ENCODE measurements at places on chromosomes 7 and 10.

DNA sequence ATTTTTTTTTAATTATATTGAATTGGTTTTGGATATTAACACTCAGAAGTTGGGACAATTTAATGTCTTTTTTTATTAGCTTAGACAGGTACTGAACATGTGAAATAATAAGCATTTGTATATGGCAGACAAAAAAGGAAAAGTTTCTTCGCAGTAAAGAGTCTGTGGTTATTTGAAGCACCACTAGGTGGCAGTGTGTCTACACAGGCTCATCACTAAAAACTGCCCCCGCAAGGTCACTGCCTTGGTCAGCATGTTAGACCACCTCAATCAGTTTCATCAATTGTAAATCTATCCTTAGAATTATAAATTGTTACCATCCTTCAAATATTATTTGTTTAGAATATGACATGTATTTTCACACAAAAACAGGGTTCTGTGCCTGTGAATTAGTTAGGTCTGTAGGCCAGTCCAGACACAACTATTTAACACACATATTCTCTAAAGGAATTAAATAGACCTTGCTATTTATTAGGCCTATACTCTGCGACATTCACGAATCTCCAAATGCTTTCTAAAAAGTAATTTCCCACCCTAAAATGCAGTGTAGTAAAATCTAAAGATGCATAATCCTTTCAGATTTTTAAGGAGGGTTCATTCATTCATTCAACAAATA, 17.0 kb downstream of the PNLIPRP3 start:
- peak; percentile 22 for DNase-seq

DNA sequence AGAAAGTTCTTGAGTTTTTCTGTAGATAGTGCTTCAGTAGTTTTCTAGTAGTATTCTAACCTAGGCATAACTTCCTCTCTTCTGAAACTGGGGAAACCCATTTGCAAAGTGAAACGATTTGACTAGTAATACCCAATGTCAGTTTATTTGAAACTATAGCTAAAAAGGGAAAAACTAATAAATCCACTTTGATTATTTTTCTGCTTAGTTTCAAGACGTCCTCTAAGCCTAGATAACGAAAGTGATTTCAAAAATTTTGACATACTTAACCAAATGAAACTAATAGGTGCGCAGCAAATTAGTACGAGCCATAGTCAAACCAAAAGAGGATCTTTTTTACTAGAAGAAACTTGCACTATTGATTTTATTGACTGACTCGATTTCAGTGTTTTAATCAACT, 9.8 kb upstream of the SP8 start:
- no peak for DNase-seq

- DNase-seq = no peak
Measured at GRCh38 chr7:66913118-66914037, 7.6 kb upstream of the TMEM248 start.

DNA sequence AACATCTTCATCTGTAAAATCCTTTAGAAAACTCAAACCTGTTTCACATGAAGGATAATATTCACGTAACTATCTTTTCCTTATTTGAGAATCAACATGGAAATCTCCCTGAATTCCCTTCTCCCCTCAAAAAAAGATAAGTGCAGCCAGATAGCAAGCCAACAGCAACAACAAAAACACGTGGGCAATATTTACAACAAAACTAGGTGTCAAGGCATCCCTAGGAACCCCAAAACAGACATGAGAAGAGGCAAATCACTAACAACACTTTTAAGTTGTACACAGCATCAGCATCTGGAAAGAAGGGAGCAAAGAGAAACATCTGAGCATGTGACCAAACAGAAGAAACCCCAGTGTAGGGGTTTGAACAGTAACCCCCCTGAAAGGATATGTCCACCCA, 12.2 kb downstream of the ARHGAP21 start:
- DNase-seq = no peak

GRCh38 chr10:130416334-130417150, 280.4 kb downstream of the GLRX3 start:
- DNase-seq = no peak

- DNase-seq = no peak
Measured at GRCh38 chr10:27723436-27723835, 22.2 kb downstream of the MKX start.

DNA sequence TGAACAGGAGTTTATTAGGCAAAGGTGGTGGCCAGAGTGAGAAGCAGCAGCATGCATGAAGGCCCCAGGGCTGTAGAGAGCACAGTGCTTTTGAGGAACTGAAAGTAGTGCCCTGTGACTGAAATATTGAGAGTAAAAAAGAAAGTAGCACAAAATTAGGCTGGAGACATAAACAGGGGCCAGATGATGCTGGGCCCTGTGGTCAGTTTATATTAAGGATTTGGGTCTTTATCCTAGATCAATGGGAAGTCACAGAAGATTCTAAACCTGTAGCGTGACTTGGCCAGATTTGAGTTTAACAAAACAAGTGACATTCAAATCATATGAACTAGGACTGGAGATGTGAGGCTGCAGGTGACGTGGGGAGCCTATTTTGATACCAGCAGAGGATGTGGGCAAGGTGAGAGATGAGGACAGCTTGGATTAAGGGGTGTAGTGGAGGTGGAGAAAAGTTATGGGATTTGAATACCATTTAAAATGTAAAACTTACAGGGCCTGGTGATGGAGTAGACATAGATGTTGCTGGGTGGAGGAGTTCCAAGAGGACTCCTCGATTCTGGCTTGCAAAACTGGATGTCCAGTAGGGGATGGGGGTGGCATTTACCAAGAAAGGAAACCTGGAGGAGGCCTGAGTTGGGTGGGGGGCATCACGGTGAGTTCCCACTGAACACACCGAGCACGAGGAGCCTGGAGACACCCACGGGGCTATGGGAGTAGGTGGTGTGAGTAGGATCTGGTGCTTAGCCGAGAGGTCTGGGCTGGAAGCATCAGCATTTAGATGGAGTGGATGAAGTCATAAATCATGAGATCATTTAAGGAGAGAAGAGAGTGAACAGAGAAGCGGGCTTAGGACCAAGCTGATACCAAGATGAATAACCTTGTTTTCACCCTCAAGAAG, 52.8 kb downstream of the HHEX start:
- DNase-seq = no peak

DNA sequence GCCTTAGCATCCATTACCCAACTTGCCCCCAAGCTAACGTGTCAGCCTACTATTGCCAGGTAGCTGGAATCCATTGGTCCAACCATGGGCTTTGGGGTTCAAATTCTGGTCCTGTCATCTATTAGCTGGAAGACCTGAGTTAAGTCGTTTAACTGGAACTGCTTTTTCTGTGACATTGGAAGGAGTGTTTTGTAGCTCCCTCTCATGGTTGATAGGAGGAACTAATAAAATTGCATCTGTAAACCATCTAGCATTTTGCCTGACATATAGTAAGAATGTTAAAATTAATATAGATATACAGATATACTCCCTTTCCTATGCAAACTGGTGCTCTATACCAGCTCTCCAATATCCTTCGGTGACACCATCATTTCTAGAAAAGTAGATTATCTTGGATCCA, 23.8 kb upstream of the SLF2 start:
- DNase-seq = no peak

DNA sequence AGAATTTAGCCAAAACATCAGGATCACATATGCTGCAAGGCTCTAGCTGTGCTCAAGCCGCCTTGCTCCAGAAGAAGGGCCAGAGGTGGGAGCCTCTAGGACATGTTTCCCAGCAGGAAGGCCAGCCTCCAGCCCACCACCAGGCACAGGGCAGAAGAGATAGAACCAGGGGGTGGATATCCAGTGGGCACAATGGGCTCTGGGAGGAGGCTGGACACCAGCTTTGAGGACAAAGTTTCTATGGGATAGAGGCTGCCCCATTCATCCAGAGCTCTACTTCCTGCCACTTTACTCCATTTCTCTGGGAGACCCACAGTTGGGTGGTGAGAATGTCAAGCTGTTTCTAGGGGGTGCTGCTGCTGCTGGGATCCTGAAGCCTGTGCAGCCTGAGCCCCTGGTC, 77.1 kb downstream of the ARHGAP22 start:
- DNase-seq = no peak

DNA sequence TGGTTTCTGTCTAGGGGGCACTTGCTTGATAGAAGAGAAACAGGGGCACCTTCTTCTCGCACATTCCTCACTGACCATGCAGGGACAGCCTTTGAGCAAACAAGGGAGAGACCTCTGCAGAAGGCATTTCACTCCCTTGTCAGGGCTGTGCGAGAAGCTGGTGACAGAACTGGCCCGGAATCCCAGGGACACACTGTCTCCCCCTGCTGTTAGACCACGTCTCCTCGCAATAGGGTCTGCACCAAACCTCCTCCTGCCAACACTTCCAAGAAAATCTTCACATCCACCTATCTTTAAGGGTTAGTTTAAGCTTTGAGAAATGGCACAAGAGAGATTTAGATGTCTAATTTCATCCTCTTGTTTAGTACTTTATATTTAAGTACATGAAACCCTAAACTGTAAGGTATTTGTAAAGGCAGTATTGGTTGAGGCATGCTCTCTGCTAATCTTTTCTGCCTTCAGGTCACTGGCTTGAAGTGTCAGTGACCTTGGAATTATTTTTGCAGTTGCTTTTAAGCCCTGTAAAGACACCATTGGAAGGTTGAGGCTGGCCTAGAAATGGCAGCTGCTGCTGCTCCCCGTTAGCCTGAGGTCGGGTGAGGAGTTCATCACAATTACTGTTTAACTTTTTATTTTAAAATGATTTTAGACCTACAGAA, 37.0 kb downstream of the RBM20 start:
- no peak for DNase-seq

- DNase-seq = no peak
Measured at GRCh38 chr7:157299613-157300368, 37.0 kb upstream of the DNAJB6 start.
